ENCODE measurements at places on chromosomes 6 and 20. TPM values are rescaled to one million over a fixed set of nuclear protein-coding genes. Genes with fewer than 3 reads are reported as not detected.

The C6orf58 gene
- not detected for total RNA-seq

The ENPP5 gene
- 1.0 TPM for total RNA-seq

The GPR6 gene
- not detected for total RNA-seq

The SNX9 gene
- total RNA-seq = 29.1 TPM

The PACSIN1 gene
- not detected for total RNA-seq

The NDUFAF4 gene
- 10.4 TPM for total RNA-seq

The SLC32A1 gene
- not detected for total RNA-seq

The OPRL1 gene
- 0.67 TPM for total RNA-seq

The SPDEF gene
- not detected for total RNA-seq

The C6orf132 gene
- total RNA-seq = 5.9 TPM

The MAPK13 gene
- 7.6 TPM for total RNA-seq

The NMBR gene
- total RNA-seq = 0.15 TPM

The MCHR2 gene
- not detected for total RNA-seq

The CCDC170 gene
- 0.15 TPM for total RNA-seq

Measured in bronchus fibroblast of lung (primary cell).